ENCODE measurements at places on chromosomes 12 and 14.

DNA sequence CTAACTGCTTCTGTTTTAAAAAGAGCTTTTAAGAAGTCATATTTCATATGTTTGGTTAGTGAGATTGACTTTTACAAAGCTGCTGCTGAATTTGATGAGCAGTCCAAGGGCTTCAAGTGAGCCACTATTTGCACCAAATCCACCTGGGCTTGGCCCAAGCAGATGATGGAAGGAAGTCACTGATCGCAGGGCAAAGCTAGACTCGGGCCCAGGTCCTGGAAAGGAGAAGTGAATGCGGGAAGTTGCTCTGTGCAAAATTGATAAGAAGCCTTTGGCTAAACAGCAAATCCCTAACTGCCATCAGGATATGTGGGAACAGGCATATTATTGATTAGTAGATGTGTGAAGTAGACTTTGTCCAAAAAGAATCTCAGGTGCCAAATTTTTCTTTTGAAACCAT lies 30.5 kb downstream of the PLXNC1 start:
- no peak for DNase-seq

DNA sequence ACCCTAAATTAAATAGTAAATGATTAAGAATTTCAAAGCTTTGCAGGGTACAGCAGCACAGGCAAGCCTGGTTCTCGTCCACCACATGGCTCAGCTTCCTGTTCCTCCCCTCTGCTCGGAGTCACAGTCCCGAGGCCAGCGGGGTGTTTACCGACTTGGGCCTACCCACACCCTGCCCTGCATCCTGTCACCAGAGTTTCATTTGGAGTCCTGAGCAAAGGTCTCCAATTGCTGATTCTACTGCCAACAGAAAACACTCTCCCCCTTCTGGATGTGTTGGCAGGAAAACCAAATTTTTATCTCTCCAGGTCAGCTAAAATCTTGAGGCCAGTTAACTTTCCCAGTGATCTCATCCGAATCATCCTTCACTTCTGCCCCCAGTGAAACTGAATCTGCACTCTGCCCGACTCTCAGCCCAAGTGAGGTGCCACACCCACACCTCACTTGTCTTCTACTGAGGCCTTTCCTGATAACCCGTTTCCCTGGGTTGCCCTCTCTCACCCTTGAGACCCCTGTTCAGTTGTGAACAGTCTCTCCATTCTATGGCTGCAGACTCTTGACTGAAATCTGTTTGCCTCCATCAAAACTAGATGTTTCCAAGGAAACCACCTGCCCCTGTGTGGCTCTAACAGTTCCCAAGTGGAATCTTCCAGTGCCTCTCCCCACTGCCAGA lies 71.2 kb downstream of the VCPKMT start:
- peak; percentile 78 for DNase-seq

- no peak for DNase-seq
Observed at GRCh38 chr12:110339184-110339952, 58.3 kb downstream of the ATP2A2 start.

DNA sequence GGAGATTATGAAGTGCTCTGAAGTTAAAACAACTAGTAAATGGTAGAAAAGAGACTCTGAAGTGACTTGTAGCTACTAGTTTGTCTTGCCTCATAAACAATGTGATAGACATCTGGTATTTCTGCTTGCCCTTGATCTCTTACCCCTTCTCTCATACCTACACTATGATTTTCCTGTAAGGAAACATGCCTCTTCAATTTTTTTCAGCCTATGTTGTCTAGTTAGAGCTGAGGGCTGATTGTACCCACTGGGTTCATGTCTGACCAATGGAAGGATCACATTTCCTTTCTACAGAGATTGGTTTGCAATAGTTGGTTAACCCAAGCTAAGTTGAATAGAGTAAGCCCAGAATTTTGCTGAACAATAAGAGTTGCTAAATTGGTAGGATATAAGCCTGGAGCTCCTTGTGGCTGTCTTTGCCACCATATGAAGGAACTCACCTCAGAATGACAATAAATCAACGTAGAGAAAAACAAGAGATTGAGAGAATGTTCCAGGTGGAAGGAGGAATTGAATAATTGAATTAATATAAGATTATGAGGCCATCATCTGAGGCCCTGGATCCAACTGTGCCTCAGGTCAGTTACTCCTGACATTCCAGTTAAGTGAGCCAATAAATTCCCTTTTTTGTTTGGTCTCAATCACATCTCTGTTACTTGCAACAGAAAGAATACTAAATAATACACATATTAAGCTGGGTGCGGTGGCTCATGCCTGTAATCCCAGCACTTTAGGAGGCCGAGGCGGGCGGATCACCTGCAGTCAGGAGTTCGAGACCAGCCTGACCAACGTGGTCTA lies 346.4 kb downstream of the ZFP36L1 start:
- DNase-seq, result no peak

DNA sequence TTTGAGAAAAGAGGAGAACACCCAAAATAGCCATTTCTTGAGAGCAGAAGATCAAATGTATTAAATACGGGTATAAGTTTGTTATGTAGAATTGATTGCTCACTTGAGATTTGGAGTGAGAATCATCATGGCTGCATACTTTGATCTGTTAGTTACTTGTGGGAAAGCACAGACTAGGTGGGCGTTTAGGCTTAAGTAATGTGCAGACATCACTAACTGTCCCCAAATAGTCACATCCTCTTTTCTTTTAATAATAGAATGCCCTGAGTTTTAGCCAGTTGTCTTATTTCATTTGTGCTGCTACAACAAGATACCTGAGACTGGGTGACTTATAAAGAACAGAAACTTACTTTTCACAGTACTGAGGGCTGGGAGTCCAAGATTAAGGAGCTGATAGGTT lies 14.3 kb upstream of the GTF2A1 start:
- no peak for DNase-seq

DNA sequence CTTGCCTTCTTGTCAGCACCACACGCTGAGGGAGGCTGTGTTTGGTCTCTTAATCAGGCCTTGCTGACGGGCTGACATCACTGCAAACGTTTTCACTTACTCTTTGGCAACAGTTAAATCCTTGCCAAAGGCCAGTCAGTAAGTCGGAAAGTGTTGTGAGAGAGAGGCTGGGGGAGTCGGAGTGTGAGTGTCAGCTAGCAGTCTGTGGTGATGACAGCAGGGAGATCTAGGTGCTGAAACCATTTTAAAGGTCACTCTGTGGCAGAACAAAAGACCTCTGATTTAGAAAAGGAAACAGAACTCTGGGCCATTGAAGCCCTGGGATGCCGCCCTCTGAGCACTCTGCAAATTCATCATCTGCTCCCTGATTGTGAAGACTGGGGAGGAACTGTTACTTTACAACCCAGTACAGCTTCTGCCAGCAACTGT lies 143.5 kb downstream of the PAX9 start:
- DNase-seq, result no peak

DNA sequence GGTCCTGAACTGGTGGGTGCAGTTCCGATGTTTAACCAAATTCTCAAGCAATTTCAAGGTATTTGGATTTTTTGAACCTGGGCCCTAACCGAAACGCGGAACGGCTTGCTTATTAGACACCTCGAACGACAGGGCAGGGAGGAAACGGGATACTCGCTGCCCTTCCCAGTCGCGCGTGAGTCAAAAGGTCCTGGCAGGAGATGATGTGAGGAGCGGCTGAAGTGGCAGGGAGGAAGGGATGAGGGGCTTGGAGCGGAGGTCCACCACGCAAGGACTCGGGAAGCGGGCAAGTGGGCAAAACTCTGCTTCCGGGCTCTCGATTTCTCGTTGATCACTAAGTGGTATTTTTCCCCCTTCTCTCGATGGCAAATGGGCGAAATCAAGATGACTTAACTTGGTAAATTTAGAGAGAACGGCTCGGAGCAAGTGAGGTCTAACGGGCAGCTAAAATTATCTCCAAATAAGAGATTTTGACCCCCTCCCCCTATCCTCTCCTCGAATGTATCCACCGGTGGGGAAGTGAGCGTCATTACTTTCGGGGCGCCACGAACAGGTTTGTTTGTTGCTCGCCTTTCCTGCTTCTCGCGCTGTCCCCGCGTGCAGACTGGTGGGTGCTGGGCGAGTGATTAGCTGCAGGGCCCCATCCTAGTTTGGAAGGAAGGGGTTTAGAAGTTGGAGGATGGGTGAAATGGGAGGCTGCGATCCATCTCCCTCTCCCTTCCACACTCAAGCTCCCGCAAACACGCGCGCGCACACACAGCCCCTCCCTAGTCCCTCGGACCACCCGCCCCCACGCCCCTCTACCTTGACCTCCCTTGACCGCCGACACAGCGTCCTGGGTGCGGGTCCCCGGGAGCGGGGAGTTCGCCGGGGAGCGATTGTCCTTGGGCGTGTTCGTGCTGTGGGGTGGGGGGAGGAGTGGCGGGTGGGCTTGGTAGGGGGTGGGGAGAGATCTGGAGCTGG lies 986 bp upstream of the NTF3 start:
- DNase-seq, result no peak
